ENCODE measurements at places on chromosomes 5 and 9.

DNA sequence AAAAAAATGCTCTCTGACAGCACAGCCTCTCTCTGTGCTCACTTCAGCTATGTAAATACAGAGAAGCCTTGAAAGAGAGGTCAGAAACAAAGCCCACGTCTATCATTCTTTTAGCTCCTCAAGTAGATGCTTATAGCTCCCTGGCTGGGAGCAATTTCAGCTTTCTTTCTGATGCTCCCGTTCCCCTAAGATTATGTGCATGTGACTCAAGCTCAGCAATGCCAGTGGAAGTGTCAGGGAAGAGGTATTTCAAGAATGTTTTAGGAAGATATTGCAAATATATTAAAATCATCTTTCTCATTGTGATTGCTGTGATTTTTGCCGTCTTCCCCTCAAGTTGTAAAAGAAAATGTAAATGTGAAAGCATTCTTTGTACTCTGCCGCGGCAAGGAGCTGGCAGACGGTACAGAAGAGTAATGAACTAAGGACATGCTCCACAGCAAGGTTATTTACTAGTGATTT, 1353.7 kb upstream of the ACO1 start:
- no peak for DNase-seq

- no peak for DNase-seq
Measured at GRCh38 chr9:88313364-88314220, 74.7 kb upstream of the SPIN1 start.

DNA sequence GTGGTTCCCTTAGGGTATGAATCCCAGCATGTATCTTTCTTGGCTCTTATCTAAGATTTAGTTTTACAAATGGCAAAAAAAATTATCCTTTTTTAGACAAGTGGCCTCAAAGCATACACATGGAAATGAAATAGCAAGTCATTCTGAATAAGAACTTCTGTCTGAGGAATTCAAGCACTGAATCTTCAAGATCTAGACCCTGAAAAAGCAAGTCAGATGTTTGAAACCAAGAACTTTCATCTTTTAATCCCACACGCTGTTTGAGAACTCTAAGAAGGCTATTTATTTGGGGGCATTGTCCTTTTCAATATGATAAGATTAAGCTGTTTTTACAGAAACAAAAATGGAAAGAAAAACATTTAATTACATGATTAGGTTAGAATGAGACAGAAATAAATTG, 549.2 kb upstream of the CYLC2 start:
- no peak for DNase-seq

GRCh38 chr5:150391064-150391834, 21.5 kb downstream of the CD74 start:
- no peak for DNase-seq

DNA sequence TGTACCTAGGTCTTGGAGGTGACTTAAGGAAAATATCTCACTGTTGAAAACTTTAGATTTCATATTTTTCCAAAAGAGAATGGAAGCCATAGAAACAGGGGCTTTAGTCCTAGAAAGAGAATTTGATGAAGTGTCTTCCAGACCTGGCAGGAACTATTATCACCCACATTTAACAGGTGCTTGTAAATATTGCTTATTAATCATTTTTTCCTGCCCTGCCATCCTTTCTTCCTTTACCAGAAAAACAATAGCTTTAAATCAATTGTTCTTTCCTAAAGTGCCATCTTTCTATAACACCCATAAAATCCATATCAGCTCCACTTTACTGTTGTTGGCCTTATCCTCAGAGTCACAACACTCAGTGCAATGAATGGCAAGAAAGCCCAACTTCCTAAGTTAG, 350.9 kb downstream of the YTHDC2 start:
- DNase-seq: no peak

DNA sequence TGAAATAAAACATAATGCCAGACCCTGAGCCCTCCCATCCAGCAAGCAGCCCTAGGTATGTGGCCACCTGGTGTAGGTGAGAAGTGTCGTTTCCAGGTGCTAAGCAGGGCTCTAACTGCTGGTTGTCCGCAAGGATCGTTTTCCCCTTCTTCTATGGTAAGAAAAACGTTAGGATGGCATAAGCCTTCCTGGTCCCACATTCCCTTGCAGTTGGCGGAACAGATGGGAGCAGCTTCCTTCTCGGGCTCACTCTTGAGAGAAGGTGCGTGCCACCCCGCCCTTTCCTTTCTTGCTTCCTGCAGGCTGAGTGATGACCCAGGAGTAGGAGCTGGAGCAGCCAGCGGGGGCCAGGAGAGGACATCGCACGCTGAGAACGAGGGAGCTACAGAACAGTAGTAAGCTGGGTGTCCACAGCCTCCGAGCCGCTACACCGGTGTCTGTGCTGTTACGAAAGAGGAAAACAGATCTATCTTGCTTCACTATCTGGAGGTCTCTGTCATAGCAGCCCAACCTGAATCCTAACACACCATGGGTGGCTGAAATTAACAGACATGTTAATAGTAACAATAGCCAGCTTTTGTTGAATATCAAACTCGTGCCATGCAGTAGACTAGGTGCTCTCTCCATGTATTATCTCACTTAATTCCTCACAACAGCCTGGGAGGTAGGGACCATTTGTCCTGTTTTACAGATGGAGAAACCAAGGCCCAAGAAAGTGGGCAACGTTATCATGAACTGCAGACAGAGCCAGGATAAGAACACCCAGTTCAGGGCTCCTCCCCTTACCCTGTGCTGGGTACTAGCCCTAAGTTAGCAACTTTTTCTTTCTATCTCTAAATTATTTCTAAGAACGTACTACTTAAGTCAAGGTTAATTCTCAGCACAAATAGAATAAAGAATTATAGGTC, 139.8 kb downstream of the COL23A1 start:
- no peak for DNase-seq

DNA sequence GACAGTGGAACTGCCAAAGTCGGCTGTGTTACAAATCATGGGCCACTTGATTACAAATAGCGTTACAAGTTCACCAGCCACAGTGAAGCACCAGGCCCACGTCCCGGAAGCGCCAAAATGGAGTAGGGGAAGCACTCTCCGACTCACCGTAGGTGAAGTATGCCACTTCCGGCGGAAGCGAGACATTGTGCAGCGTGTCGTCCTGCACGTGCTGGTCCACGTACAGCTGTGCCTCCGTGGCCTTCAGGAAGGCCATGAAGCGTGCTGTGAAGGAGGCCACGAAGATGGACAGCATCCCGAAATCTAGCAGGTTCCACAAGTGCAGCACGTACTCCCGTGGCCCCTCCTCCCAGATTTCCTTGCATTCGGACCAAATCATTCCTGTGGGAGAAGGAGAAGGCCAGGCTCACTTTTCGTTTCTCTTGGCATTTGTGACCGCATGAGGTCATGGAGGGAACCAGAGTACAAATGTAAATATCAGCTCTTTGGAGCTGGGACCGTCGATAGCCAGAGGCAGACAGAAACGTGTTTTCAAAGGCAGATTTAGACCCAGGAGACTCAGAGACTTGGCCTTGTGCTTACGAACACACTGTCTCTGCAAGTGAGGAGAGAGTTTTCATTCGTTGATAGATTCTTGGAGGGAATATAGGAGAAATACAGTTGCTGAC, 58.7 kb upstream of the SMIM32 start:
- no peak for DNase-seq

DNA sequence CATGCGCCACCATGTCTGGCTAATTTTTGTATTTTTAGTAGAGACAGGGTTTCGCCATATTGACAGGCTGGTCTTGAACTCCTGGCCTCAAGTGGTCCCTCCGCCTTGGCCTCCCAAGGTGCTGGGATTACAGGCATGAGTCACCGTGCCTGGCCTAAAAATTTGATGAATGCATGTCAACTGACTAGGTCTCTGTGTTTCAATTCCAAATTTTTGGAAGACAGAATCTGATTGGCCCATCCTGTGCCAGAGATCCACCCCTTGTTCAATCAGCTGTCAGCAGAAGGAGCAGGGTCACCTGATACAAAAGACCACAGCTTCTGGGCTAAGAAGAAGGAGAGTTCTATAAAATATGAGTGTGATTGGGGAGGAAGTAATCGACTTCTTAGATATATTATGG, 43.5 kb upstream of the COL15A1 start:
- DNase-seq: no peak

- DNase-seq: no peak
Measured at GRCh38 chr5:176948458-176948857, 49.3 kb upstream of the HK3 start.

DNA sequence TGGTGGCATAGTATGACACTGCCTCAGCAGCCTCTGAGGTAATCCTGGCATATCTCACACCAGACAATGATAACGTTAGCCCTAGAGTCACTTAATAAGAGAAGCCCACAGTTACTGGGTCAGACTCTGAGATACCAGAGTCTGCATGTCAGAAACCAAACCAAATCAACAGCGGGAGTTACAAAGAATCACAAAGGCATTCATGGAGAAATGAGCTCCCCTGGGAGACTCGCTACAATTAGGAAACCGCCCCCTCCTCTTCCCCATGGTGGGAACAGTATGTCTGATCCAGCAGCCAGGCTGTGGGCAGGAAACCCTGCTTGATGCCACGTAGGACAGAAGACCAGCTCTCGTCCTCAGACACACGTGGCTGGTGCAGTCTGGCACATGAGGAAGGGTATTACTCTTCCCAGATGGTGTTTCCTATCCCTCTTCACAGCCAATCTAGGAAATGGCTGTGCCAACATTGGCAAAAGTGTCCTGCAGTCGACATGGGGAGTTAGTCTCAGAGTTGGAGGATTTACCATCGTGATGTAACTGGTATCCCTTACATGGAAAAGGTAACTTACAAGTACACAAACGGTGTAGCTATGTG, 485.4 kb downstream of the ZNF608 start:
- DNase-seq: no peak

- no peak for DNase-seq
Measured at GRCh38 chr5:112885001-112885400, 23.9 kb downstream of the SRP19 start.

DNA sequence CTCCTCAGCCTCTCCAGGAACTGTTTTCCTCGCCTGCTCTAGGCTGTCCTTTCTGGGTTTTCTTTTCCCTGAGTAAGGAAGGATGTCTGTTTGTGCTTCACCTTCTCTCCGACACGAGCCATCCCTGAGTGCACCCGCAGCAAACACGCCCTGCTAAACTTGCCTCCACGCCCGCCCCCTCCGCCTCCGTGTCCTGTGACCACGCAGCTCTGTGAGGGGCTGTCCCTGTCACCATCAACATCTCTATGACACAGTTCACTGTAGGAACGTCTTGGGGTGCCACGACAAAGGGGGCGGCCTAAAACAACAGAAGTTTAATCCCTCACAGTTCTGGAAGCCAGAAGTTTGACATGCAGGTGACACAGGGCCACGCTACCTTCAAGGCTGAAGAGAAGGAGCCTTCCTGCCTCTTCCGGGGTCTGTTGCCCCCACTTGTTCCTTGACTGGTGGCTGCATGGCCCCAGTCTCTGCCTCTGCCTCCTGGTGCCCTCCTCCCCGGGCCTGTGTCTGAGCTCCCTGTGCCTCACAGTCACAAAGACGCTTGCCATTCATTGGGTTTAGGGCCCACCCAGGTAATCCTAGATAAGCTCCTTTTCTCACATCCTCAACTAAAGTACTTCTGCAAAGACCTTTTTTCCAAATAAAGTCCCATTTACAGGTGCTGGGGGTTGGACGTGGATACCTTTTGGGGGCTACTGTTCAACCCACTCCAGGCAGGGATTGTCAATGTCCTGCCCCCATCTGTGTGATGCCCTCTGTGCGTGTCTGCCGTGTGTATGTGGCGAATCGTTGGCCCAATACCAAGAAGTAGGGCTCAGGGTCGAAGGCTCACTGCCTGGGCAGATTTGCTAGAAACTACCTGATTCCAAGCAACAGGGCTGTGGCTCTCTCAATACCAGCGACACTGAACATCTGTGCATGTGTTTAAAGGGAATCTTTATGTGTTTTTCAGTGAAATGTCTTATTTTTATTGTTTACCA, 39.7 kb downstream of the IRX2 start:
- DNase-seq: no peak

GRCh38 chr9:93677641-93678136, 101.3 kb downstream of the PHF2 start:
- DNase-seq: no peak

- no peak for DNase-seq
Measured at GRCh38 chr9:106324053-106324585, 538.8 kb upstream of the ZNF462 start.

- no peak for DNase-seq
Measured at GRCh38 chr5:104325356-104325755, 762.8 kb upstream of the NUDT12 start.

GRCh38 chr9:121357011-121357410, 13.0 kb downstream of the STOM start:
- no peak for DNase-seq

DNA sequence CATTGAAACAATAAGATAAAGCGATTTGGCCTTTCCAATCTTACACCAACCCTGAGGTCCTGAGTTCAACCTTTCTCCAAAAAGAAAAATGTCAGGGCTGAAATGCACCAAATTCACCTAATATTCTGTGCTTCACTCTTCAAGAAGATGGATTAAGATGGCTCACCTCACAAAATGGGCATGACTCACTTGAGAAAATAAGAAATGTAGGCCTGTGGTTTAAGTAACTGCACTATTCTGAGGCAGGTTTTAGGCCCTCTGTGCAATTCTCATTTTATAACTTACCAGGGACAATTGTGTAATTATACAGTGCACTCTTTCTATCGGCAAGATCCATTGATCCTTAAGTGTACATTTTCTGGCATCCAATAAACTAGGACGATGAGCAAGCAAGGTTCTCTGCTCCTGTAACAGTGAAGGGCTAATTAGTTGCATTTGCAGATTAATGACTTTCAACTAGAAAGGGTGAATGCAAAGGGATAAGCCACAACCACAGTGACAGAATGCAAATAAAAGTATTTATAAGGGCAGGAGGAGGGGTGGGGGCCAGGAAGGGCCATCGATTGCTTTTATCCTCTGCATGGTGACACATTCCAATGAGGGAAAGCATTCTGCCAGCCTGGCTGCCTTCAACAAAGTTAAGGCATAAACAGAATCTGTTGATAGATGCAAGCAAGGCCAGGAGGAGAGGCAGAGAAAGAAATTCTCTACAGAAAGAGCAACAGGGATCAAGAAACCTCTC, 214.5 kb downstream of the CAAP1 start:
- no peak for DNase-seq

GRCh38 chr5:96396878-96397277, 36.2 kb downstream of the PCSK1 start:
- DNase-seq: no peak

GRCh38 chr9:129648092-129648763, 6.3 kb upstream of the ASB6 start:
- no peak for DNase-seq

DNA sequence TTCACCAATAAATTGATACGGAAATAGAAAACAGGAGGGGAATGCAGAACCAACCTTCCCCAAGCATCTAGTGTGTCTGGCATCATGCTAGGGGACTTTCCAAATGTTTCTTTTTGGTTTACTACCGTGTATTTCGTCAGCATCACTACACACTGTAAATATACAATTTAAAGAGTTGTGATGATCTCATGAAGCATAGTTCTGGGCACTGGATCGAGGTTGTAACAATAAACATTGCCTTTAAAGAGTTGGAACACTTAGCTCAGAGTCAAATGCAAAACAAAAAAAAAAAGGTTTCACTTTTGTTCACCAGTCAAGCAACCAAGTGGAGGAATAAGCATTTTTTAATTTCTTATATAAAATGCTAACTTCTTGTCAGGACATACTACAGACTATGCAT, 2.9 kb upstream of the SCAI start:
- no peak for DNase-seq

GRCh38 chr9:93619272-93619775, 42.9 kb downstream of the PHF2 start:
- no peak for DNase-seq

All from stimulated activated CD4-positive, alpha-beta T cell treated with anti-CD3 and anti-CD28 coated beads, TNF-alpha, amount 100 ng/mL, for 1 hour (primary cell).